ENCODE measurements at places on chromosomes 7 and 10.
A peak's percentile ranks its signal among the peaks of the same experiment; 100 is the strongest.

- no peak for DNase-seq
Observed at GRCh38 chr7:152076940-152077933, 51.8 kb downstream of the GALNT11 start.

GRCh38 chr7:151187409-151188251 is 580 bp upstream of the ASB10 start:
- DNase-seq = no peak

DNA sequence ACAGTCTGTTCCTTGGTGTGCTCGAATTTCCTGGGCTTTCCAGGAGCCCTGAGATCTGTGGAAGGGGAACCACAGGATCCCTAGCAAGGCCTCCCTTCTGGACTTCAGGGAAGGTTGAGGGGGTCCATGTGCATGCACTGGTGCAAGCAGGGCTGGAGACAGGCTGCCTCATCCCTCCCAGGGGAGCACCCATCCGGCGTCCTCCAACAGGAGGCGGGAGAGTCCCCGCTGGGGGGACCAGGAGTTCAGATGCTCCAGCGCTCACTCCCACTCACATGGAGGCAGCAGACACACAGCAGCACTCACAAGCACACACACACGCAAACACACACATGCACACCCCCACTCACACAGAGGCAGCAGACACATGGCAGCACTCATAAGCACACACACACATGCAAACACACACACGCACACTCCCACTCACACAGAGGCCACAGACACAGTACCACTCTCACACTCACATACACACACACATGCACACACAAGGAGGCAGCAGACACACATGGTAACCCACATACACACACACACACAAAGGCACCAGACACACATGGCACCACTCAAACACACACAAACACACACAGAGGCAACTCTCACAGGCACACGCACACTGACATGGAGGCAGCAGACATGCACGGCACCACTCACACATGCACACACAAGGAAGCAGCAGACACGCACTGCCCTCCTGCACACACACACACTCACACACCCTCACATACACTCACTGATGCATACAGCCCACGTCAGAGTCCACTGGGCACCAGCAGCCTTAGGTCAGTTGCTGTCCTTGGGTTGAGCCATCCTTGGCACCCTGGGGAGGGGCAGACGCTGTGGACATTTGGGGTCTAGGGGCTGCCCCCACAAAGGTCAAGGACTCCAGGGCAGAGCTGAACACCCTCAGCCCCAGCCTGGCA is 247.0 kb upstream of the PPP2R2D start:
- DNase-seq = no peak

- DNase-seq = peak; percentile 40
Observed at GRCh38 chr10:32379318-32379949, 32.5 kb upstream of the EPC1 start.

DNA sequence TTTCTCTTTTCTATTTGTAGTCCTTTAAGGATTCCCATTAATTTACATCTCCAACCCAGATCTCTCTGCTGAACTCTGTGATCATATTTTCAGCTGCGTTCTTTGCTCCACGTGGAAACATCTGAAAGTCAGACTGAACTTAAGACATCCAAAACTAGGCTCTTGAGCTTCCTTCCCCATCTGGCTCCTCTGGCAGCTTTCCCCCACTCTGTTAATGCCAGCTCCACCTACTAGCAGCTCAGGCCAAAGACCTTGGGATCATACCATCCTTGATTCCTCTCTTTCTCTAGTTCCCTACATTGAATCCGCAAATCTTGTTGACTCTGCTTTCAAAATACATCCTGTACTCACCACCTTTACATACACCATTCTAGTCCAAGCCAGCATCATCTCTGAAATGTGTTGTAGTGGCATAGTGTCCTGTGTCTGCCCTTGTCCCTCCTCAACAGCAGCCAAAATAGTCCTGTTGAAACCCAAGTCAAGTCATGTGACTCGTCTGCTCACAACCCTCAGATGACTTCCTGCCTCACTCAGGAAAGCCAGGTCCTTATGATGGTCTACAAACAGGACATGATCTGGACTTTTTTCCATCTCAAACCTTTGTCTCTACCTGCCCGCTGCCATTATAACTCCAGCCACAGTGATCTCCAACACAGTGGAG is 7.0 kb downstream of the REEP3 start:
- no peak for DNase-seq

DNA sequence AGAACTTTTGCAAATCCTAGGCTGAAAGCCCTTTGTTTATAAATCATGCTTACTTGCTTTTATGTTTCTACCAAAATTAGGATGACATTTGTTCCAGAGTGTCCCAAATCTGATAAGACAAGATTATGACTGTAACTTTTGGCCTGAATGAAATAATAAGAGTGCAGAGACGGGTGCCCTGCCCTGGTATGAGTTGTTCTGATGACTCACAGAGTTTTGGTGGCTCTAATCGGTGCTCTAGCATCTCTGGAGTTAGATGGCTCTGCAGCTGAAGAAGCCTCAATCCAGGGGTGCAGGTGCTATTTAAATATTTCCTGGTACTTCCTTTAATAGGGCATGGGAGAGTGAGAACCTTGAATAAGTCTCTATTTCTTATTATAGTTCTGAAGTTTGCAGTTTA is 102.2 kb upstream of the ELMO1 start:
- no peak for DNase-seq

- DNase-seq = no peak
Observed at GRCh38 chr7:116752305-116753074, 80.5 kb downstream of the MET start.

DNA sequence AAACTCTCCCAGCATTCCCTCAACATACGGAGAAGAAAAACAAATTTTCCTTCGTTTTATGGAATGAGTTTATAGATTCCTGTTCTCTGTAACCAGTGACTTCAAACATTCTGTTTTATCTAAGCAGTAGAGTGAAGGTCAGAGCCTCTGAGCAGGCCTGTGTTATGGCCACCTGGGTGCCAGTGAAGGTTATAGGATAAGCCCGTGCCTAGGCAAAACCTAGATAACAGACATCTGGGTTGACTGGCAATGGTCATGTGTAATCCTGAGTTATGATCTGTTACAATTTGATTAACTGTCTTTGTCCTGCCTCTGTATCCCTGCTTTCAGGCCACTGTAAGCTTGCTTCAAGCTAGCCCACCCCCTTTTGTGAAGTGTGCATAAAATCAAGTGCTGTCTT is 8.3 kb downstream of the LSM5 start:
- DNase-seq = no peak

- DNase-seq = no peak
Observed at GRCh38 chr7:11767148-11767547, 64.8 kb downstream of the THSD7A start.

DNA sequence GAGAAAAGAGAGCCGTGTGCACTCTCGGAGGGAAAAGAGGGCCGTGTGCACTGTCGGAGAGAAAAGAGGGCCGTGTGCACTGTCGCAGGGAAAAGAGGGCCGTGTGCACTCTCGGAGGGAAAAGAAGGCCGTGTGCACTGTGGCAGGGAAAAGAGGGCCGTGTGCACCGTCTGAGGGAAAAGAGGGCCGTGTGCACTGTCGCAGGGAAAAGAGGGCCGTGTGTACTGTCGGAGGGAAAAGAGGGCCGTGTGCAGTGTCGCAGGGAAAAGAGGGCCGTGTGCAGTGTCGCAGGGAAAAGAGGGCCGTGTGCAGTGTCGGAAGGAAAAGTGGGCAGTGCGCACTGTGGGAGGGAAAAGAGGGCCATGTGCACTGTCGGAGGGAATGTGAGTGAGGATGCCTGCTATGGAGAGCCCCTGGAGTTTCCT is 188.7 kb downstream of the DNAJB6 start:
- DNase-seq = no peak

- no peak for DNase-seq
Observed at GRCh38 chr7:128164955-128165670, 76.0 kb upstream of the LEP start.

DNA sequence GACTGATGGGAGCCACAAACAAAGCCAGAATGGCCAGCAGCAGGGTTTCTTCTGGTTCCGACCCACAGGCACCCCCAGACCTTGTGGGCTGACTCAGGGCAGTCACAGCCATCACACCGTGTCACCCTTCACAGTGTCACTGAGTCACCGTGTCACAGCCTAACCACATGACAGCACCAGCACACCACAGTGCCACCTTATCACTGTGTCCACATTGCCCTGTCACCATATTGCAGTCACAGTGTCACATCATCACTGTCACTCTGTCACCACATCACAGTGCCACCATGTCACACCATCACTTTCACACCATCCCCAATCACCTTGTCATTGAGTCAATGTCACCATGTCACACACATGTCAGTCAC is 77.0 kb downstream of the OAT start:
- DNase-seq = no peak

- no peak for DNase-seq
Observed at GRCh38 chr10:52961323-52961722, 188.7 kb upstream of the MBL2 start.

GRCh38 chr7:23530405-23530804 is 1.4 kb downstream of the TRA2A start:
- peak; percentile 30 for DNase-seq

GRCh38 chr7:1557006-1557405 is 1.0 kb upstream of the TMEM184A start:
- no peak for DNase-seq

DNA sequence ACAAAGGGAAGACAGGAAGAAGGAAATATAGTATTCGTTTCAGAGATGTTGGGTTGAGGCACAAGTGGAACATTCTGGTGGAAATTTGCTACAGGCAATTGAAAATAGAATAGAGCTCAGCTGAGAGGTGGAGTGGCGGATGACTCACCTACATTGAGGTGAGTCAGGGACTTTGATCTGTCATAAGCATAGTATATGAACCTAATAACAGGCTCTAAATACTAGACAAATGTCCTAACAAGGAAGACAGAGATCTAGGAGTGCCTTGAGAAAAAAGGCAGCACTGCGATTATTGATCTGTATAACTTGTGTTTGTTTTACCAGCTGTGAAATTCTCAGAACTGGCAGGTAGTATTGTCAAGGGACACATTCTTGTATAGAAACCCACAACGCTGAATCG is 907 bp upstream of the IFRD1 start:
- DNase-seq = no peak

DNA sequence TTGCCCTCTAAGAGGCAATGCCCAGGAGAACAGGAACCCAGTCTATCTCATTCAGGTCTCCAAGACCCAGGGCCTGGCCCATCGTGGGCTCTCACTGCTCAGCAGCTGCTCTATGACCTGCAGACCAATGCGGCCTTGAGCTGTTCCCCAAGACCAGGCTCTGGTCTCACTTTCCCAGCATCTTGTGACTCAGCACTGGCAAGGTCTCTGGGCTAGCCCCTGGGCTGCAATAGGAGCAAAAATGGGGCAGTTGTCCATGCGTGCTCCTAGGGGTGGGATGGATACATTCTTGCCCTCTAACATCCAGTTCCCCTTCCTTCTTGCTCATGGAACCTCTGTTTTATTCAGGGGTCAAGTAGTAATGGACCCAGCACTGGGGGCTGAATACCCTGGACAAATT is 13.5 kb downstream of the GCK start:
- no peak for DNase-seq

- DNase-seq = no peak
Observed at GRCh38 chr10:12512332-12513002, 163.1 kb downstream of the CAMK1D start.

DNA sequence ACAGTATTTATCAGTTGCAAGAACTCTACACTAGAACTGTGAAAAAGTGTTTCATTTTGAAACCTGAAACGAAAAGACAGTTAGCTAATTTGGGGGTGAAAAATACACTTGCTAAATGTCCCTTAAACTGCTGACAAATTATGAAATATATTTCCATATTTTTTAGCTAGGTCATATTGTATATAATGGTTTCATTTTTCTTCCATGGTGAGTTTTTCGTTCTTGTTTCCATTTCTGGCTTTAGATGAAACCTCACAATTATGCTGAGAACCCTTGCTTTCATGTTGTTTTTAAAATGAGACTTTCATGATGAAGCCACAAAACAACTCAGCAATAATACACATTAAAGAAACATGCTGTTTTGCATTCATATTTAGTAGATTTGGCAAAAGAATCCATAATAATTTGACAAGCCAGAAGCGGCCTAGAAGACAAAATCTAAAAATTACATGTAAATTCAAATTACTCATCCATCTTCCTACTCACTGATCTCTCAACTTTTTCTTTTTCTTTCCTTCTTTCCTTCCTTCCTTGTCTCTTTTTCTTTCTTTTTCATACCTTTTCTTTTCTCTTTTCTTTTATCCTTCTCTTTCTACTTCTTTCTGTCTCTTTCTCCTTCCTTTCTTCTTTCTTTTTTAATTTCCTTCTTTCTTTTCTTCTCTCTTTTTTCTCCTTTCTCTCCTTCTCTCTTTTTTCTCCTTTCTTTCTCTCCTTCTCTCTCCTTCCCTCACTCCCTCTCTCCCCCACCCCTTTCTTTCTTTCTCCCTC is 46.5 kb upstream of the ITGB8 start:
- no peak for DNase-seq

Data from NCI-H1694 treated with DMSO at 0.1 percent for 48 hours (cell line).